ENCODE measurements at places on chromosomes 16 and 17.

DNA sequence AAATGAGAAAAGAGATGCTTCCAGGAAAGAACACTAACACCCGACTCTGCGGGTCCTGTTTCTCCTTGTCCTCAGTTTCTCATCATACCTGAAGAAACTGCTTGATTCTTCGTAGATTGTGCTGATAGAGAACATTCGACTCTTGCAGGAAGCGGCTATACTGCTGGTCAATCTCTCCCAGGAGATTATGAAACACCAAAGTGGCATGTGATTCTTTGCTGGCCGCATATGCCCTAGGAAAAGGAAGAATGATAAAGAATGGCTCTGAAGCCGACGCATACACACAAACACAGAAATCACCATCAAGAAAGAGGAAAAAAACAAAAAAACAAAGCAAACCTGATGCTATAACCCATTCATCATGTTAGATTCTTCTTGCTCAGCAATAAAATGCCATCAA lies 41.8 kb downstream of the STAT3 start:
- DNase-seq, result no peak

- DNase-seq, result no peak
Measured at GRCh38 chr16:14491861-14492529, 138.1 kb downstream of the PARN start.

- no peak for DNase-seq
Measured at GRCh38 chr17:83065660-83066542, 13.5 kb upstream of the METRNL start.

DNA sequence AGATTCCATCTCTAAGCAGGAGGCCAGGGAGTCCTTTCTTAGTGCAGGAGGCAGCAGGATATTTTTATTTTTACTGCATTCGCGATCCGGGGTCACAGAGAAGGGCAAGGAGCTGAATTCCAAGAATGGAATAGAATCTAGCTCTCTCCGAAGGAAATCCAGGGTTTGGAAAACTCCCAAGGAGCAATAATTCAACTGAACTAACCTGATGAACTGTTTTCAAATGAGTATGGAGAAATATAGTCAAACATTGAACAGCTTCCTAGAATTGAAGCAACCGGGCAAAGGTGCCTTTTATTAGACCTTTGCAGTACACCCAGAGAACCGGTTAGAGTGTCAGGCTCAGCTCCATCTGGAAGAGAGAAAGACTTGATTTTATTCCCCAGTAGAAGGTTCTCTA lies 120.7 kb upstream of the MAF start:
- no peak for DNase-seq

- peak; percentile 50 for DNase-seq
Measured at GRCh38 chr16:88650749-88651275, at the start of gene CYBA. Gene CYBA, minus strand, starts transcription at chr16:88651053. Its CDS starts 40 bp downstream, at chr16:88651013.

- no peak for DNase-seq
Measured at GRCh38 chr17:3534881-3535252, 22.7 kb downstream of the TRPV3 start.

DNA sequence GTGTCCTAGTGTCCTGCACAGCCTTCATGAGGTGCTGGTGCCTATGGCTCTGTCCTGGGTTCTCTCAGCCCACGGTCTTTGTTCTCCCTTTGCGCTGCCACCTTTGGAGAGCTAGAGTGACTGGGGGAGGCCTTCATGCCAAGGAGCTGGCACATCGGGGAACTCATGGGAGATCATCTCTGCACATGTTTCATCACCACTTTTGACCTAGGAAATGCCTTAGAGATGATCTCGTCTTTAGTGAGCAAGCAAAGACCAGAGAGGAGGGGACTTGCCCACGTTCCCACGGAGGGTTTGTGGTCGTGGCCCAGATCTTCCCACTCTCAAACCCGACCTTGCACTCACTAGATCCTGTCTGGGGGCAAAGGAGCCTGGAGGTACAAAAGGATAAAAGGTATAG lies 23.5 kb downstream of the TBX4 start:
- DNase-seq, result no peak

- no peak for DNase-seq
Measured at GRCh38 chr16:51592001-51592501, 441.0 kb upstream of the SALL1 start.

GRCh38 chr17:43393944-43394482 lies 4.8 kb upstream of the ARL4D start:
- DNase-seq, result peak; percentile 85

DNA sequence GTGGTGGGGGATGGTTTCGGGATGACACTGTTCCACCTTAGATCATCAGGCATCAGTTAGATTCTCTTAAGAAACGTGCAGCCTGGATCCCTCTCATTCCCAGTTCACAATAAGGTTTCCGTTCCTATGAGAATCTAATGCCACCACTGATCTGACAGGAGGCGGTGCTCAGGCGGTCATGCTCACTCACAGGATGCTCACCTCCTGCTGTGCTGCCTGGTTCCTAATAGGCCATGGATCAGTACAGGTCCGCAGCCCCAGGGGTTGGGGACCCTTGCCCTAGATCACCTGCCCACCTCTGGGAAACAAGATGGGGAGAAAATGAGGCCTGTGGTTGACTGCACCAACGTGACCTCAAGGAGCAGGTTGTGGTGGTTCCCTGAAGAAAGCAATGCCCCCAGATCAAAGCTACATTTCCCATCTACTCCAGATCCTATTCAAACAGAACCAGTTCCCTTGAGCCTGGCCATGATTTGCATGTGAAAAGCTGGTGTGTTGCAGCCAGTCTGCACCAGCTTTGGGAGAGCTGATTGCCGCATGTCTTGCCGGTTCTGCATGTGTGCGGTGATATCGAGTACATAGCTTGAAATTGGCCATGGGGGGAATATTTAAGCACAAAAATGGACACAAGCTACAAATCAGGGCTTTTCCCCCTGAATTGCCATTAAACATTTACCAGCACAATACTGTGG lies 183.2 kb upstream of the HSBP1 start:
- no peak for DNase-seq

DNA sequence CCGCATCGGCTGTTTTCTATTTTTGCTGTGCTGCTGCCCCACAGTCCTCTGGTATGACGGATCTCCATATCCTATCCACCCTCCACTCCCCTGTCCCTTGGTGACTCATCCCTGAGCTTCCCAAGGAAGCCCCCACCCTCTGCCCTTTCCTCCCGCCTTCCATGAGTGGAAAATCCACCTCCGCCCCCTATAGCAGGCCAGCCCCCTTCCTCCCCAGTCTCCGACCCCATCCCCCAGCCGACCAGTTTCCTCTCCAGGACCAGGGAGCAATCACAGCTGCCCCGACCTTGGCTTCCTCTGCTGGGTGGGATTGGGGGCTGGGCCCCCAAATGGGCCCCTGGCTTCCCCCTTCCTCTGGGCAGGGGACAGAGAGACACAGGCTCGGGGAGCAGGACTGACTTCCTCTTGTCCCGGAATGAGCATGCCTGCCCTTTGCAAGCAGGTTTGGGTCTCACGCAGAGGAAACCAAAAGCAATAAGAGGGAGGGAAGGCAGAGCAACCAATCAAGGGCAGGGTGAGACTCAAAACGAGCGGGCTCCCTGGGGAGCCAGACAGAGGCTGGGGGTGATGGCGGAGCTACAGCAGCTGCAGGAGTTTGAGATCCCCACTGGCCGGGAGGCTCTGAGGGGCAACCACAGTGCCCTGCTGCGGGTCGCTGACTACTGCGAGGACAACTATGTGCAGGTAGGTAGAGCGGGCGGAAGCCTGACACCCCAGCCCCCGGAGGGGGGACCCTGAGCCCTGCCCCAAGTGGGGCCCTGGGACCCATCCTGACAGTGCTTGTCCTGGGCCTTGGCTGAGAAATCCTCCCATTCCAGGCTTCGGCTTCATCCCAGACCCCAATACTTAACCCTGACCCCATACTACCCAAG lies at the start of the genes ABI3 and GNGT2:
Gene ABI3 (plus strand): TSS at position 550 of the 872 bp plus-strand sequence. CDS start 18 bp downstream, at position 568.
Gene GNGT2 (minus strand): TSS at position 417 of the 872 bp plus-strand sequence. CDS start 3,152 bp downstream, outside the sequence.
- peak; percentile 25 for DNase-seq

GRCh38 chr17:53629188-53629587 lies 193.5 kb upstream of the KIF2B start:
- DNase-seq, result no peak

GRCh38 chr17:19943026-19943425 lies 34.6 kb downstream of the AKAP10 start:
- DNase-seq, result no peak

- DNase-seq, result no peak
Measured at GRCh38 chr17:10716218-10716617, 13.6 kb downstream of the TMEM220 start.

- no peak for DNase-seq
Measured at GRCh38 chr17:38460716-38461630, 32.7 kb downstream of the ARHGAP23 start.

GRCh38 chr17:55632893-55633292 lies 89.8 kb downstream of the TMEM100 start:
- DNase-seq, result no peak

- DNase-seq, result no peak
Measured at GRCh38 chr17:39703913-39704312, 4.0 kb downstream of the ERBB2 start.

- DNase-seq, result no peak
Measured at GRCh38 chr16:67339453-67339852, 12.8 kb downstream of the LRRC36 start.

DNA sequence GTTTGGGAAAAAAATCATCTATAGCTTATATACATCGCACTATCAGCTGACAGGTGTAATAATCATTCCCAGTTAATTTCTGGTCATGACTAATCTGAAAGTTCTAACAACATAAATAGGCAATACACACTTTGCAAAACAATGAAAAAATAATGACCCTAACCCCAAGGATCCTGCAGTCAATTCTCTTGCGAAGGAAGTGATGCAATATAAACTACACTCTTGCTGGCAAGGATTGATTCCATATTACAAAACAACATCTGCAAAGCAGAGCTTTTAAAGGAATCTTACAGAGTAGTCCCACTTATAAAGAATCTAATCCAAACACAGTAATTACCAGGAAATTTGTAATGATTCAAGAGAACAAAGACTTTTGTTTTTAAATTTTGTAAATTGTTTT lies 73.4 kb downstream of the MYO1D start:
- no peak for DNase-seq

DNA sequence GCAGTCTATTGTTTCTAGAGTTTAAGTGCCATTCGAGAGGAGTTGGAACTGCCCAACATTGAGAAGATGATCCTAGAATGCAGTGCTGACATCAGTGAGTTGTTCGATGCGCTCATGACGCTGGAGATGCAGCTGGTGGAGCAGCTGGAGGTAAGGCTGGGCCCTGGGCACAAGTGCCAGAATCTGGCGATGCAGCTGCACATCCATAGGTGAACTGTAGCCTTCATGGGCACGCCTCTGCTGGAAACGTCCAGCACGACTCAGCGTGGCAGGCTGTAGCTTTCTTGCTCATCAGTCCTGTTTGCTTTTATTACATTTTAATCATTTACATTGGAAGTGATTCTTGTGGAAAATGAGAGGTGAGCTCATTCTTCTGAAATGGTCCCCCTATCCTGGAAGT lies 31.7 kb downstream of the DRC3 start:
- DNase-seq, result no peak

DNA sequence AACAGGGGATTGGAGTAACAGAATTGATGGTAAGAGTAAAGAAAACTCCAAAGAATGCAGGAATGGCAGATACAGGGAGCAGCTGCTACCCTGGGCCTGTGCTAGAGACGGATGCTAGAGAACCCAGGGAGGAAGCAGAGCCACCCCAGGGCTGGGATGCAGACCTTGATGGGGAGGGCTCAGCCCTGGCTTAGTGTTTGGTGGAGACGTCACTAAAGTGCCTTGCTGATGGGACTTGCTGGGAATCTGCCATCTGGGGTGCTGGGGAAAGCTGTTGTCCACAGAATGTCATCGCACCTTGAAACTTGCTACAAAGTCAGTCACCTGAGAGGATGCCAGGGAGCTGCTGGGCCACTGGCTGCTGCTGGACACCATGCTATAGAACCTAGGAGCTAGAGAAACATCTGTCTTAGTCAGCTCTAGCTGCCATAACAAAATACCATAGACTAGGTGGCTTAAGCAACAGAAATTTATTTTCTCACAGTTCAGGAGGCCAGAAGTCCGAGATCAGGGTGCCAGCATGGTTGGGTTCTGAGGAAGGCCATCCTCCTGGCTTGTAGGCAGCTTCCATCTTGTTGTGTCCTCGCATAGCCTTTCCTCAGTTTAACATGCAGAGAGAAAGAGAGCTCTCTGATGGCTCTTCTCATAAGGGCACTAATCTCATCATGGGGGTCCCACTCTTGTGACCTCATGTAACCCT lies 15.3 kb downstream of the MT1X start:
- no peak for DNase-seq

DNA sequence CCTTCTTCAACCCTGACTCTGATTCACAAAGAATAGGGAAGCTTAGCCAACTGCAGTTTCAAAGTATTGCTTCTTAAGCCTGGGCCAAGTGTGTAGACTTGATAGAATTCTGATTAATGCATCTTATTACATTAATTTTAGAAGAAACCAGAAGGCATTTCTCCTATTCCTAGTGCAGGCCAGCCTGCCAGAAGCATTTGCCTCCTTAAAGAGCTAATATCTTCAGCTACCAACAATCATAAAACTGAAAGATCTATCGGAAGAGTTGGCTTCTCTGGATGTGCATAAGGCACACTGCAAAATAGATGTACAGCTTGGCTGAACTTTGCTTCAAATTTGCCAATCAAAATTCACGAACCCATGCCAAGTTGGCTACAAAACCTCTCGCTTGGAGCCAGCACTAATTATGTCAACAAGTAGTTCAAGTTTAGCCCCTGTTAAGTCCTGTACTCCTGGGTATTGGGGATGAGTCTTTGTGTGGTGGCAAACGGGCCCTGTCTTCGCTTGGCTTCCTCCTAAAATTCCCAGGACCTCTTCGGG lies 717.8 kb downstream of the WWOX start:
- DNase-seq, result no peak

DNA sequence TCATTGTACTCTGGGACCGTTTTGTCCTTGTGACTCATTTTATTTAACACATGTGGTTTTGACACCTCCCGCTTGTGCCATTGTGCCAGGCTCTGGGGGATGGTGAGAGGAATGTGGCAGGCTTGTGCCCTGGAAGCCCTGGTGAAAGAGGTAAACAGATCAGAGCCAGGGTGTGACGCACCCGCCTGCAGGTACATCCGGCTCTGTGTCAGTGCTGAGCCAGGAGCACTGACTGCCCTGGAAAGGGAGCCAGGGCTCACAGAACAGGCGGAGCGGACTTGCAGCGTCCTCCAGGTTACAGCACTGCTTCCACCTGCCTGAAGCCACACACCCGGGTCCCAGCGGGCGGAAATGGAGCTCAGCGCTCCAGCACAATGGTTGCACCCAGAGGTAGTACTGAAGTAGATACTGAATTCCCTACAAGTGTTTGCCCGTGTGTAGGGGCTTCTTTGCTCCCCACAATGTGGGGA lies 30.6 kb downstream of the CDRT15 start:
- DNase-seq, result no peak

- DNase-seq, result no peak
Measured at GRCh38 chr16:11225677-11226549, 30.1 kb downstream of the SOCS1 start.

DNA sequence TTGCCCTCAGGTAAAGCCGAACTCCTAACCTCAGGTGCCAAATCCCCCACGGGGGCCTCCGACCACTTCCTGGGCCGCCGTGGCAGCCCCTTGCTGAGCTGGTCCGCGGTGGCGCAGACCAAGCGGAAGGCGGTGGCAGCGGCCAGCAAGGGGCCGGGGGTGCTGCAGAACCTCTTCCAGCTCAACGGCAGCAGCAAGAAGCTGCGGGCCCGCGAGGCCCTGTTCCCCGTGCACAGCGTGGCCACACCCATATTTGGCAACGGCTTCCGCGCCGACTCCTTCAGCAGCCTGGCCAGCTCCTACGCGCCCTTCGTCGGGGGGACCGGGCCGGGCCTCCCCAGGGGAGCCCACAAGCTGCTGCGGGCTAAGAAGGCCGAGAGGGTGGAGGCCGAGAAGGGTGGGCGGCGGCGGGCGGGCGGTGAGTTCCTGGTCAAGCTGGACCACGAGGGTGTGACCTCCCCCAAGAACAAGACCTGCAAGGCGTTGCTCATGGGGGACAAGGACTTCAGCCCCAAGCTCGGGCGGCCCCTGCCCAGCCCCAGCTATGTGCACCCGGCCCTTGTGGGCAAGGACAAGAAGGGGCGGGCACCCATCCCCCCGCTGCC lies 51.6 kb downstream of the ACTG1 start:
- no peak for DNase-seq
